NCI-H1694 (cell line): ENCODE measurements at places on chromosomes 5 and 9.

DNA sequence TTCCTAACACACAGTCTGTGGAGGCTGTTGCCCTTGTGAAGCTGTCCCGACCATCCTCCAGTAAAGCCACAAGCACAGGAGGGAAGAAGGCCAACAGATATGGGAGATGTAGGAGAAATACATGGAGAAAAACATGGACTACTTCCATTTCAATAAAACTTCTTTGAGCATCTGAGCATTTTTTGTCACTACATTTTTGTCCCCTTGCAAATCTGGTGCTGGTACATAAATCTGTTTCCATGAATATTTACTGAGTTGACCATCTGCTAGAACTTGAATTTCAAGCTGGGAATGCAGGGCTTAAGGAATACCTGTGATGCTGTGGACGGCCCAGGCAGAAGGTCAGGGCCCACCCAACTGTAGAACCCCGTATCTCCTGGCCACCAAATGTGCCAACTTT is 43.9 kb upstream of the ICE1 start:
- DNase-seq = no peak

DNA sequence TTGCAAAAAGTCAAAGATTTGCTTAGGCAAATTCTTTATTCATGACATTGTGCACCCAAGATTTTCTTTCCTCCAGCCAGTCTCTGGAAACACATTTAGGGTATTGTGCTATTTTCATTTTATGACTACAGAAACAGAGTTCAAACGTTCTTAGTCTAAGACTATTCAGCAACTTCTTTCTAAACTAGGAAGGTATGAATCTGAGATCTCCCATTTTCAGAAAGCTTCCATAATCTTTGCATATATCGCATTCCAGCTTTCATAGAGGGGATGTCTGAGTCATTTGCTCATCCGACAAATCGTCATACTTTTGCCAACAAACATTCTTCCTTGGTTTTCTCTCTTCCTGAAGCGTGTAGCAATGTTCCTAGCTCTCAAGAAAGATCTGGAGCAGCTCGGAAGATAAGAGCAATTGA is 1.6 kb upstream of the PAPPA start:
- no peak for DNase-seq

GRCh38 chr9:106859957-106860720 is 2.8 kb upstream of the ZNF462 start:
- no peak for DNase-seq

GRCh38 chr5:8683496-8683895 is 814.5 kb downstream of the MTRR start:
- DNase-seq = peak; percentile 72

DNA sequence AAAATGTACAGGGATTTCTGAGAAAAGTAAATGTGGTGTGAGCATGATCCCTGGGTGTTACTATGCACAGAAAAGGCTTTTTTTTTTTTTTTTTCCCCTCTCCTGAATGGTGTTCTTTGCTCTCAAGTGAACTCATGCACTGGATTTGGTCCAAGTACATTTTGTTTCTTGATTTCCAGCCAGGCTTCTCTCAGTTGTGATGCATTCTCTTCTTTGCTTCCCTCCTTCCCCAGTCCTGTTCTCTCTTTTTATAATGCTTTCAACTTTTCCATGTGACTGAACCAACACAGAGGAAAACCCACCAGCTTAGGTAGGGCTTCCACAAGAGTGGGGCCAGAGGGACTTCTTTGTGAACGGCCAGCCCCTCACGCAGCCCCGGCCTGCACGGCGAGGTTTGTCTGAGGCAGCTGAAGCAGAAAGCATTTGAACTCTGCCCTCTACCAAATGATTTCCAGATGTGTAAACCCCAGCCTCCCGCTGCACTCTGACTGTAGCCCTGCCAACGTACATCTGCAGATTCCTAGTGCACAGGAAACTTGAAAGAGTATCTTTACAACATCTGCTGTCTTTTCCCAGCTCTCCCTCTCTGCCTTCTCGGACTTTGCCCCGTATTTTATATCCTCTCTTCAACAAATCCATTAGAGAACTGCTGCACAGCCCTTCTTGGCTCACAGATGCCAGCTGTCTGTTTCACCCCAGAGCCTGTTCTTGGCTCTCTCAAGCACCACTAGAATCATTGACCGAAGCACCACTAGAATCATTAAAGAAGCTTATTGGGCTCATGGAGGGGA is 71.8 kb upstream of the CD180 start:
- DNase-seq = peak; percentile 56

GRCh38 chr5:155504606-155505005 is 491.1 kb downstream of the KIF4B start:
- DNase-seq = peak; percentile 68

DNA sequence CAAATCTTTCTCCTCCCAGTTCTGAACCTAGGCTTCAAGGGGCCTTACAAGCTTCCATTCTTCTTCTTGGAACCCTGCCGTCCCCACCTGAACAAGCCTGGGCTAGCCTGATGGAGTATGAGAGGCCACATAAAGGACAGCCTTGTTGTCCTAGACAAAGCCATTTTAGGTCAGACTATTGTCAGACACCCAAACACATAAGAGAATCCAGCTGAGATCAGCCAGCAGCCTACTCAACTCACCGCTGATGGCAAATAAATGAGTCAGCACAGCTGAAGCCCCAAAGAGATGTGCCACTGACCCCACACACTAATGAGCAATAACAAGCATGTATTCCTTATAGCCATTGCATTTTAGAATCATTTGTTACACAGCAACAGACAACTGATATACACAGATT is 33.8 kb downstream of the SVEP1 start:
- DNase-seq = no peak

DNA sequence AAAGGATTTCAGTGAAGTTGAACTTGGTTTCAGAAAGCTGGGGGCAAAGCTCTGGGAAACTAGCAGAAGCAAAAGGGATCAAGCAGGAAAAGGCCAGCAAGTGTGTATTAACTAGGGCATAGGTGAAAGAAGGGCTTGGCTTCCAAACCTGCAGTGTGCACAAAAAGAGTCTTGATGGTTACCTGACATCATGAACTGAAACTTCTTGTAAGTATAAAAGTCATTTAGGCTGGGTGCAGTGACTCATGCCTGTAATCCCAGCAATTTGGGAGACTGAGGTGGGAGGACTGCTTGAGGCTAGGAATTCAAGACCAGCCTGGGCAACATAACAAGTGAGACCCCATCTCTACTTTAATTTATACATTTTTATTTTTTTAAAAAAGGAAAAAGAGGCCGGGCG is 216.4 kb downstream of the EPB41L4A start:
- no peak for DNase-seq

GRCh38 chr5:124162767-124163532 is 583.5 kb downstream of the ZNF608 start:
- no peak for DNase-seq

DNA sequence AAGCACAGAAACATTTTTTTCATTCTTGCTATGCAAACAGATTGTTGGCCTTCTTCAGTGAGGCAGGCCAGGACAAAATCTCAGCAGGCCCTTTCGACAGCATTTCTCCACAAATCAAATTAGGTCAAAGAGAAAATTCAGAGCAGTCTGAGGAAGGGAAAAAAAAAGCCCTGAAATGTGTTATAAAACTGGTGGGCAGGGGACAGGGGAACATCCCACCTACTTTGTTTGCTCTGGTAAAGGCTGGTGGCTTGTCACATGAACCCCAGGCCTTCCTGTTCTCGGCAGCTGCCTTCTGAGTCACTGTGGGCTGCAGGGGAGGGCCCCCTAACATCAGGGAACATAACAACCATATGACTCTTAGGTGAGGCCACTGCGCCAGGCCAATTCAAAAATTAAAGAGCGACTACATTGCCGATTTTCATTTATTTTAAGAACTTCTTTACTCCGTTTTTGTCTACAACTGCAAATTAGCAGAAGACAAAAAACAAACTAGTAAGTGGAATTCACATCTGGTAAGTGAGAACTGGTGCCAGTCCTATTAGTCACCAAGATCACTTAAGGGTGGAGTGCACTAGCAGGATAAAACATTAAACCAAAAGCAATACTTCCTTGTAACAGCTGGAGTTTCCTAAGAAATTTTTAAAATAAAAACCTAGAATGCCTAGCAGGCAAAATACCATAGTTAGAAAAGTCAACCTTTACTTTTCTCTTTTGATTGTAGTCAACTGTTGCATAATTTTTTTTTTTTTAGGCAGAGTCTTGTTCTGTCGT is 46.2 kb upstream of the DENND4C start:
- DNase-seq = no peak

DNA sequence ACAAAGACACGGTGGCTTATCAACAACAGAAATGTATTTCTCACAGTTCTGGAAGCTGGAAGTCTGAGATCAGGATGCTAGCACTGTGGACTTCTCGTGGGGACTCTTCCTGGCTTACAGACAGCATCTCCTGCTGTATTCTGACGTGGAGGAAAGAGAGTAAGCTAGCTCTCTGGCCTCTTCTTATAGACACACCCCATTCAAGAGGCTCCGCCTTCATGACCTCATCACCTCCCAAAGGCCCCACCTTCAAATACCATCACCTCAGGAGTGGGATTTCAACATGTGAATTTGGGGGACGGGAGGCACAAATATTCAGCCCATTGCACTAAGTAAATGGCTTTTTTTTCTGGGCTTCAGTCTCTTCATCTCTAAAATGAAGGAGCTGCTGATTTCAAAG is 27.6 kb downstream of the KCNMB1 start:
- DNase-seq = no peak

- no peak for DNase-seq
These were observed 19.9 kb downstream of the ELL2 start for GRCh38 chr5:95941756-95942155.

GRCh38 chr5:147935032-147935431 is 28.7 kb upstream of the C5orf46 start:
- peak; percentile 33 for DNase-seq

GRCh38 chr5:13780081-13780480 is 164.4 kb downstream of the DNAH5 start:
- no peak for DNase-seq

DNA sequence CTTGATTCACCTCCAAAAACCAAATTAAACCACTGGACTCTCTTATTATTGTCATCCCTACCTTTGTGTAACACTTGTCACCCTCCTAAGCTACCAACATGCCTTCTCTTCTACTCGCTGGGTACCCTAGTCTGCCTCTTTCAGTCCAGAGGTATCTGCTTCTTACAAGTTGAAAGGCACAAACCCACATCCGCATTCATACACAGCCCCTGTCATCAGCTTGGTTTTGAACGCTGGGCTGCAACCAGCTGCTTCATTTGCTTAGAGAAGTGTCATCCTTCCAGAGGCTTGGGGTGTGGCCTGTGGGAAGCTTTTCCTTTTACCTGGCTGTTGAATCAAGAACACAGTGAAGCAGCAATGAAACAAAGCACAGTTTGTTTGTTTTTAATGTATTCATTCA is 138.8 kb upstream of the WWC1 start:
- DNase-seq = no peak

- DNase-seq = no peak
These were observed 105.1 kb downstream of the SERINC5 start for GRCh38 chr5:80150731-80151130.

- no peak for DNase-seq
These were observed 2.2 kb downstream of the UNC5A start for GRCh38 chr5:176812269-176813259.

DNA sequence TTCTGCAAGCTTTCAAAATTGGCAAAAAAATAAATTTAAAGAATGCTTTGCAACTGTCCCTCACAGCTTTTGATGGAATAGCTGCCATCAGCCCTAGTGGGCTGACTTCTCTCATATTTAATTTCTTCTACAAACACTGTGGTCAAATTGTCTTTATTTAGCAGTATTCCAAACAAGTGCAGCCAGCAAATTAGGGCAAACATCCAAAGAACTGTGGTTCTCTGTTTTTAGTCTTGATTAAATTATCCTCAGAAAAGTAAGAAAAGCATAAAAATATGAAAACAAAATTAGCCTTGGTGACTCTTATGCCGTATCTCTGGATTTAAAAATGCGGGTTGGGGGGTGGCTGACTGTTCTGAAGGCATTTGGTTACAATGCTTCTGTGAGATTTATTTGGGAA is 95.8 kb upstream of the RETREG1 start:
- DNase-seq = no peak

GRCh38 chr9:133056533-133056932 is 5.2 kb upstream of the CEL start:
- DNase-seq = no peak

- DNase-seq = no peak
These were observed 18.9 kb upstream of the S1PR3 start for GRCh38 chr9:88972401-88972800.

- DNase-seq = no peak
These were observed 251.7 kb downstream of the MARCHF11 start for GRCh38 chr5:15927710-15928380.

DNA sequence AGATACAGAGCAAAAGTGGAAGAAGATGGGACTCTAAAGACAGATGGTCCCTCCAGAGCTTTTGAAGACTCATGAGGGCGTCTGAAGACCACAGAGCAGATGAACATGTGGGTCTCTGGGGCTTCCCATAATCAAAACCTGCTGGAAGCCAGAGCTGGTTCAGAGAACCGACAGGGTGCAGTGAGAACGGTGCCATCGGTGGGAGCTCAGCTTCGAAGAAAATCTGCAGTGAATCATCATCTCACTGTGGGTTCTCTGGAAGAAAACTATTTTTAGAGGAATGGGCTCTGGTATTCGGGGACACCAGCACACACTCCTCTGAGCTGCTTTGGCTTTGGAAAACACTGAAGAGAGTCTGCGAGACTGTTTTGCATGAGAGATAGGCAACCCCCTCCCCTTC is 222.4 kb upstream of the PANK3 start:
- DNase-seq = no peak

DNA sequence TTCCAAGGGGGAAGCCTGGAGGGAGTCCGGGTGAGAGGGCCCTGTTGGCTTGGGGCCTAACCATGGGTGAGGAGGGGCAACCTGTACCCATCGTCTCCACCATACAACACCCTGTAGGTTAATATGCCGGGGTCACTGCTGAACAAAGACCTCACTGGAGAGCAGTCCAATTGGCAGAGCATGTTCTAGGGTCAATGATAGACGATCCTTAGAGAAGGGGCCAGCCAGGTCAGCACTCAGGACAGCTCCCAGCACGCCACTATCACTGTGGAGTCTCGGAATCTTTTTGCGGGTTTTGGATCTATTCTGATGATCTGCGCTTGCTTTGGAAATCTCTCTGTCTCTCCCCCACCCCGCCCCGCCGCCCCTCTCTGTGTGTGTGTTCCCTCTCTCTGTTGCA is 218.4 kb upstream of the MVB12B start:
- no peak for DNase-seq
